ENCODE measurements at places on chromosomes 7 and 10.

GRCh38 chr10:110357252-110357780 lies 52.6 kb upstream of the SMNDC1 start:
- DNase-seq: peak; percentile 61

DNA sequence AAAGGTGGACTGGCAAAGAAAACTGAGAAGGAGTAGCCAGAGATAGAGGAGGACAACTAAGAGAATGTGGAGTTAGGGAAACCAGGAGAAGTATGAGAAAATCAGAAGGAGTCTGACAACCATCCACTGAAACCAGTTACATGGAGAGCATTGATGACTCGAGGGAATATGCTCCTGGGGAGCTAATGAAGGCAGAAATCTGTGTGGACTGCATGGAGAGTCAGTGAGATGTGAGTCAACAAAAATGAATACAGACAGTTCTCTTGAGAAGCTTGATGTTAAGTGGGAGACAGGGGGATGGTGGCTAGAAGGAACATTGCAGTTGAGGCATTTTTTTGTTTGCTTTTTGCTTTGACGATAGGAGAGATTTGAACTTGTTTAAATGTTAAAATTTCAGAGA lies 34.3 kb upstream of the ZNF32 start:
- no peak for DNase-seq

- DNase-seq: no peak
These were observed 207.7 kb upstream of the TEX47 start for GRCh38 chr7:89002981-89003956.

- no peak for DNase-seq
These were observed 3.4 kb downstream of the STYXL1 start for GRCh38 chr7:76044375-76044865.

GRCh38 chr10:63236113-63236935 lies 103.2 kb downstream of the NRBF2 start:
- no peak for DNase-seq

- no peak for DNase-seq
These were observed 34.6 kb downstream of the AGAP3 start for GRCh38 chr7:151120896-151121295.

- DNase-seq: no peak
These were observed 26.4 kb downstream of the LAMB4 start for GRCh38 chr7:108103558-108104298.

GRCh38 chr7:110591341-110591740 lies 499.6 kb upstream of the LRRN3 start:
- DNase-seq: no peak

GRCh38 chr10:109934958-109935793 lies 11.9 kb upstream of the XPNPEP1 start:
- DNase-seq: no peak

- no peak for DNase-seq
These were observed 684.5 kb downstream of the GATA3 start for GRCh38 chr10:8738987-8739386.

DNA sequence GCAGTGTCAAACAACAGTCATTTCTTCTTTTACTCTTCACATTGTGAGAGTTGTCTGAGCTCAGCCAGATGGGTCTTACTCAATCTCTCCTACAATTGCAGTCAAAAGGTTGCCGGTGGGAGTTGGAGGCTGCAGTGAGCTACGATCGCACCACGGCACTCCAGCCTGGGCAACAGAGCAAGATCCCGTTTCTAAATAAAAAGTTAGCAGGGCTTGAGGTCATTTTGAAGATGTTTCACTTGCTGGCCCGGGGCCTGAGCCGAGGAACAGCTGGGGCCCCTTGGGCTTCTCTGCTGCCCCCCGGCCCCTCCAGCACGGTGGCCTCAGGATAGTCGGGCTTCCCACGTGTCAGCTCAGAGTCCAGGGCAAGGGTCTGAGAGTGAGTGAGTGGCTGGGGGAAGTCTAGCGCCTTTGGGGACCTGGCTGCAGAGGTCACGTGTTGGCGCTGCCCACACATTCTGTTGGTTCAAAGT lies 40.4 kb downstream of the GTF2IRD1 start:
- no peak for DNase-seq

DNA sequence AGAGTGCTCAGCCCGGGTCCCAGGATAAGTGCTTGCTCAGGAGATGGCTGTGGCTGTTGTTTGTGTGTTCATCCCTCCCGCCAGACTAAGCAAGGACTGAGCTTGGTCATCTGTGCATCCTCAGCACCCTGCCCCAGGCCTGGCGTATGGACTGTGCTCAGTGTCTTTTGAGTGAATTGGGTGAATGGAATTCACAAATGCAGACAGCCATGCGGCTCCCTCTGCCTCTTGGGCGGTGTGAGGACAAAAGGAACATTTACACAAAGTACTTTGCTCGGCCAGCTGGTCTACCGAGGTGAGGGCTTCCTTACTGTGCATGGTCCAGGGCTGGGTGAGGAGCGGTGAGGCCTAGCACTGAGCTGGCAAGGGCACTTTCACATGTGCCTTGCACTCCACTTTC lies 120.2 kb downstream of the CDH23 start:
- no peak for DNase-seq

All from stimulated activated CD8-positive, alpha-beta memory T cell treated with anti-CD3 and anti-CD28 coated beads, Interleukin-7, amount 100 ng/mL, for 4 hours (primary cell).